ENCODE measurements at places on chromosomes 13 and 19. TPM values are rescaled to one million over a fixed set of nuclear protein-coding genes. Genes with fewer than 3 reads are reported as not detected.

DNA sequence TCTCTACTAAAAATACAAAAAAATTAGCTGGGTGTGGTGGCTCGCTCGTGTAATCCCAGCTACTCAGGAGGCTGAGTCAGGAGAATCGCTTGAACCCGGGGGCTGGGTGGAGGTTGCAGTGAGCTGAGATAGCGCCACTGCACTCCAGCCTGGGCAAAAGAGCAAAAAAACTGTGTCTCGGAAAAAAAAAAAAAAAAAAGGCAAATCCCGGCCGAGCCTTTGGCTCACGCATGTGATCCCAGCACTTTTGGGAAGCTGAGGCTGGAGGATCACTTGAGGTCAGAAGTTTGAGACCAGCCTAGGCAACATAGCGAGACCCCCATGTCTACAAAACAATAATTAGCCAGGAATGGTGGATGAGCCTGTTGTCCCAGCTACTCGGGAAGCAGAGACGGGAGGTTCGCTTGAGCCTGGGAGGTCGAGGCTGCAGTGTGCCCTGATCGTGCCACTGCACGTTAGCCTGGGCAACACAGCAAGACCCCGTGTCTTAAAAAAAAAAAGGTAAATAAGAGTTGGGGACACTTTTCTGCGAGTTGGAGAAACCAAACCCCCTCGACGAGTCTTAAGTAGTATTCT, 574 bp upstream of the GPX4 start:
- no peak for DNase-seq

DNA sequence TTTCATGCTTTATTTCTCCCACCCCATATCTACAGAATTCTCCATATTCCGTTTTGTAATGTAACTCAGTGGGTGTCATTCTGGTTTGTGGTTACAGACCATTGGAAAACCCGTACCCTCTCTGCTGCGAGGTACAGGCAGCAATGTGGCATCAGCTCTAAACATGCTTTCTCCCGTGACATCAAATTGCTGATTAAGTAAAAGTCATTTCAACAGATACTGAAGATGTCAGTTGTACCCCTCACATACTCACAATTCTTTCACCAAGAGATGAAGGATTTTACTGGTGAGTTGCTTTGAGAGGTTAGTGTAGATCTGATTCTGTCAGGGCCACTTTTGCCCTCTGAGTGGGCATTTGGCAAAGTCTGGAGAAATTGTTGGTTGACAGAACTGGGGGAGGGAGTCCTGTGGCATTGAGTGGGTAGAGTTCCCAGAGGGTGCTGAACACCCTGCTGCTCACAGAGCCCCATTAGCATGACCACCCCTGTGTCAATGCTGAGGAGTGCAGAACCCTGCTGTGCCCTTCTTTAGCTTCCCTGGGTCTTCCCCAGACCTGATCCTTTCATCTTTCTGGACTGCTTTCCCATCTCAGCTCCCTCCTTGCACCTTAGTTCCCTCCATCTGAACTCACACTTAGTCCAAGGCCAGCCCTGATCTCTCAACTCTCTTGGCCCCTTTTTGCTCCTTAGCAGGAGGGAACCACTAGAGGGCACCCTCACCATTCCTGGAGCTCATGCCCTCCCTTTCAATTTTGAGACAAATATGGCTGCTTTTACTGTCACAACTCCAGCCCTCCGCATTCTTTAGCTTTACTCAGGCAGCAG, 39.9 kb upstream of the CEACAM8 start:
- no peak for DNase-seq

DNA sequence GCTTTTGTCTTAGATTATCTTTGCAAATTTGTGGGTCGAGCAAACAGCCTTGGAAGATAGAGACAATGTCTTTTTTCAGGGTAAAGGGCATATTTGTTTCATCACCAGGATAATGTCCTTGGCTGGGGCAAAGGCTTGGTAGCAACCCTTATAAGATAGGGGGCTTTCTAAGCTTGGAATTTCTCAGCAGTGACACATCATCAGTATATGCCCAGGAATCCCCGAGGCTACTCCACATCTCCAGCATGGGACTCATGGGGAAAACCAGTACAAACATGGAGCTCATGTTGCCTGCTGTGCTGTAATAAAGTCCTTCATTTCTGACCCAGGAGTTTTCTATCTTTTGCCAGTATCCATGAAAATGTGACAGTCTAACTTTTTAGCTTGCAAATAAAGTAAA, 77.1 kb downstream of the DCLK1 start:
- DNase-seq = no peak

GRCh38 chr19:35141837-35142605, 1.0 kb upstream of the FXYD7 start:
- no peak for DNase-seq

GRCh38 chr19:18933297-18933696, 7.7 kb downstream of the HOMER3 start:
- no peak for DNase-seq

DNA sequence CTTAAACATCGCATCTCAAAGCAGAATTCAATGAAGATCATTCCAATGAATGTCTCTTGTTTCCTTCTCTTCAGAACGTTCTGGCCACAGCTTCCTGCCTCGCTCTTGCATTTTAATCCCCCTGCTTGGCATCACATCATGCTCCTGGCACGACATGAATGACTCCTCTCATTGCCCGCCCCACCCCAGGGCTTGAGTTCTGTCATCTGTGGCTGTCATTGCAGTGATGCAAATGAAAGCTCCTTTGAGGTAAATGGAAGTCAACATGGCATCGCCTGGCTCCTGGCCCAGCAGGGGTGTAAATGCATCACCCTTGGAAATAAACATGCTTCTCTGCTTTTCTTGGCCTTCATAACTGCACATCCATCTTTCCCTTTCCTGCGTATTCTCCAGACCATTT, 48.6 kb downstream of the SCEL start:
- DNase-seq = no peak

DNA sequence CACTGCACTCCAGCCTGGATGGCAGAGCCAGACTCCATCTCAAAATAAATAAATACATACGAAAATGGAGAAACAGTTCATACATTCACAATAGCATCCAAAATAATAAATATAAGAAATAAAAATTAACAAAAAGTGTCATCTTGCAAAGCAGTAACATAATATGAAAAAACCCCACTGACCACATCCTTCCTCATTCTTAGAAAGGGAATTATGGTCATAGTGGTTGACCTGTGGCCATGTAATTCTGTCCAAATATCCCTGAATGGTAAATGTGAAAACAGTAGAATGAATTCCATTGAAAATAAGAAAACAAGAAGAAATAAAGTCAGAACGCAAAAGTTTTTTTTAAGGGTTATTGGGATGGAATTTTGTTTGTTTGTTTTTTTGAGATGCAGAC, 7.0 kb upstream of the CDC42EP5 start:
- no peak for DNase-seq

Gene HNRNPL
- total RNA-seq = 93.1 TPM

GRCh38 chr19:49069026-49069425, 3.5 kb downstream of the KCNA7 start:
- DNase-seq = no peak

Gene ZNF497
- total RNA-seq = 2.4 TPM

DNA sequence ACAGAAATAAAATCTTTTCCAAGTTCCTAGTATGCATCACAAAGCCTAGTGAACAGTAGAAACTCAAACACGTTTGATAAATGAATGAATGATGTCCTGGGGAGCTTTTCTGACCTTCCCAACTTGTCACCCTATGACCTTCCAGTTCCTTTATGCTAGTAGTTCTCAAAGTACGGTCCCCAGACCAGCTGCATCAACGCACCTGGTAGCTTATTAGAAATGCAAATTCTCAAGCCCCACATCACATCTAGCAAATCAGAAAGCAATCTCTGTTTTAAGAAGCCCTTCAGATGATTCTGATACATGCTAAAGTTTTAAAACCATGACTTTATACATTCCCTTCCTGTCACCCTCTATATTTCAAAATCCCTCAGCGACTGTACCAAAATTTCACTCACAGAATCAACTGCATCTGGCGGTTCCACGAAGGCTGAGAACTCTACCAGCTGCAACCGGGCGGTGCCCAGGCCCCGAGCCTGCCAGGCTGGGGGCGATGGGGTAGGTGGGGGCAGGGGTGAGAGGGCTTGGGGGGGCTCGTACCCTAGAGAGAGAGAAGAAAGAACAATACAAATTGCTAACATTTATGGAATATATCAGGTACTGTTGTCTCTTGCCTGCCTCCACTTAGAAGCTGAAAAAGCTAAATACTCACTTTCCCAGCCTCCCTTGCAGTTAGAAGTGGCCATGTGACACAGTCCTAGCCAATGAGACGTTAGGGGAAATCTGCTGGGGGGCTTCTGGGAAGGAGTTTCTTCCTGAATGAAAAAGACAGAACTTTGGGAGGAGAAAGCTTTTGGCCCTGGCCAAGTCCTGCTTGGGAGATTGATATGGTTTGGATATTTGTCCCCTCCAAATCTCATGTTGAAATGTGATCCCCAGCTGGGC, 13.3 kb downstream of the CD37 start:
- no peak for DNase-seq

- DNase-seq = peak; percentile 30
Observed at GRCh38 chr19:33947265-33947964, 150.7 kb downstream of the KCTD15 start.

Gene KLC3
- total RNA-seq = not detected

- no peak for DNase-seq
Observed at GRCh38 chr13:61170856-61171255, 244.8 kb downstream of the PCDH20 start.

Gene SLC10A2
- total RNA-seq = not detected

Gene CABP5
- not detected for total RNA-seq

Gene MUC16
- not detected for total RNA-seq

DNA sequence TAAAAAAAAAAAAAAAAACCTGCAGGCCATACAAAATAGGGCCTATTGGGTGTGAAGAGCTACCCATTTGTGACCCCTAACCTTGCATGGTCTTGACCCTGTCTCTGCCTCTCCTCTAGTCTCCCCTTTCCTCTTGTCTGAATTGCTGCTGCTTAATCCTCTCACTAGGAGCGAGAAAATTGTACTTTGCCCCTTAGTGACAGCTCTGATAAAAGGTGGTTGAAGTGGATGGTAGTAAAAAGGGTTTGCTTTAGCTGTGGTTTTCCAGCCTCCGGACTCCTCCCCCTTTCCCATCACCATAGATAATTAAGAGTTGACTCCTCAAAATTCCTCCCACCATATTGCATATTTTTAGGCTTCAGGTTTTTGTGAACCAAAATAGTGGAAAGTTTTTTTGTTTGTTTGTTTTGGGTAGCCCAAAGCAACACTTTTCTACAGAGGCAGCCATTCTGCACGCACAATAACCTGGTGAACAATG, 23.5 kb downstream of the ACTN4 start:
- DNase-seq = no peak

GRCh38 chr13:110329798-110330461, 22.8 kb downstream of the COL4A2 start:
- DNase-seq = no peak

DNA sequence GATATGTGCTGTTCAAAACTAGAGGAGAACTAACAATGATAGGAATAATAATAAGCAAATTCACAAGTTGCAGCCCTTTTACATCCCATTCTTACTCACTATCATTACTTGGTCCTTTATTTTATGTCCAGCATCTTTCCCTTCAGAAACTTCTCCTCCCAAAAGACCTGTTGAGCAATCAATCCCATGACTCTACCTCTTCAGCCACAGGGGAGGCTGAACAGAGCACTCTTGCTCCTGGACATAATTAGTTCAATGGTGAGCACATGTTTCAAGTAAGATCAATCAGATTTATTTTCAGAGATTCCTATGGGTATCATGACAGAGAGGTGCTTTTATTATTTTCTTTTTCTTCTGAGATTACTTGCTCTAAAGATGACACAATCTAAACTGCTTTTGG, 260.0 kb downstream of the COG6 start:
- no peak for DNase-seq

Gene THSD8
- 1.5 TPM for total RNA-seq

Gene S1PR5
- total RNA-seq = 0.30 TPM

- DNase-seq = no peak
Observed at GRCh38 chr19:18350490-18350889, 10.1 kb downstream of the PGPEP1 start.

Gene CBARP
- 0.38 TPM for total RNA-seq

Gene ARRDC5
- total RNA-seq = not detected

Gene CEACAM1
- 27.0 TPM for total RNA-seq

DNA sequence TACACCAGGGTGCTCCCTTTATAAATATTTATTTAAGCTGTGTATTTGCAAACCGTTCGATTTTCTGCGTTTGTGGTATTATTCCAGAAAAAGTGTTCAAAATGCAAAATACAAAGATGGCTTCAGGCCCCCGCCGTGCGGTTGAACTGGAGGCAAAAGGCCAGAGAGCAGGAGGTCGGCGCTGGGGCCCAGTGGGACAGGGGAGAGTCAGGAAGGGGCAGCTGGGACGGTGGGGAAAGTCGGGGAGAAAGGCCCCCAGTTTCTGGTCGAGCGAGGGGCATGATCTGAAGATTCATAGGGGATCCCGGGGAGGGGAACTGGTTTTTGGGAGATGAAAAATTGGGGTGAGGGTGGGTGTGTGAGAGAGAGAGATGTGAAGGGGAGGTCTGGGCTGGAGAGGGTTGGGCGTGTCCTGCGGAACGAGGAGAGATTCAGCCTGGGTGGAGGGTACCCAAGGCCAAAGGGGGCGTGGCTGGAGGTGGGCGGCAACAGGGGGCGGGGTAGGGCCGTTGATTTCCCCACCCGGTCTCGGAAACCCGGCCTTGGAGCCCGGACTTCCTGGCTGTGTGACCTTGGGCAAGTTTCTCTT, 678 bp downstream of the ISOC2 start:
- peak; percentile 89 for DNase-seq

- DNase-seq = no peak
Observed at GRCh38 chr19:19343016-19343362, 22.4 kb downstream of the MAU2 start.

DNA sequence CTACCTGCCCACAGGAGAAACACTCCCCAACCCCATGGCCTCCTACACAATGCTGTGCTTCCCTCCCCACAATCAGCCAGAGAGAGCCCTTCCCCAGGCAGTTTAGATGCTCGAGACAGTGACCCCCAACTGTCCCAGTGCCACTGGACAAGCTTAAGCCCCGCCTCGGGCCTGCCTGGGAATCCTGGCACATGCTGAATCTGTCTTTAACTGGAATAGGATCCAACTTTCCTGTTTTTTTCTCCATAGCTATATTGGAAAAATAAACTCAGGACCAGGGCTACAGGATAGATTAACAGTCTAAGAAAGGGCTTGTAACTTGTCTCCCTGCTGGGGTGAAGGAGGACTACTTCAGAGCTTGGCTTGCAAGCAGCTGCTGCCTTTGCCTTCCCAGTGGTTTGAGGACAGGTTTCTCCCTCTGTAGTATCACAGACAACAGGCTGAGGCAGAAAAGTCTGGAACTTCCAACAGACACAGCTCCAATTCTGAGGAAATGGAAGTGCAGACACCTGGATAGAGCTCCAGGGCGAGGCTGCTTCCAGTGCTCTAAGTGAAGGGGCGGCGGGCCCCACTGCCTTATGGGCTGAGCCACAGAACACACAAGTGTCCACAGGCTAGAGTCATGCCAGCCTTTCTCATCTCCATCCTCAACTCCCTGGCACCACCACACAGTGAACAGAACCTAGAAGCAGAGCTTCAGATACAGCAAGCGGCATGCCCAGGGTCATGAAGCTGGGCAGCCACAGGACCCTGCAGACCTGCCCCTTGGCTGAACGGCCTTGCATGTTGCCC, 228.3 kb downstream of the TUBA3C start:
- DNase-seq = no peak

- no peak for DNase-seq
Observed at GRCh38 chr19:39746836-39747529, 9.2 kb upstream of the CLC start.

Gene ACER1
- total RNA-seq = 0.88 TPM

Gene ZNF616
- total RNA-seq = 3.9 TPM
